Myometrial cell (primary cell): ENCODE measurements at places on chromosomes 5 and 9. TPM values are rescaled to one million over a fixed set of nuclear protein-coding genes. Genes with fewer than 3 reads are reported as not detected.

The STPG3 gene
- not detected in 2 replicates for total RNA-seq

The GARIN3 gene
- total RNA-seq = not detected in 2 replicates

The SLC36A2 gene
- total RNA-seq = not detected in 2 replicates

The CAVIN4 gene
- total RNA-seq = not detected in 2 replicates

The PCDH12 gene
- 0.18 and 0.29 TPM in 2 replicates for total RNA-seq

The SMU1 gene
- 16.4 and 20.9 TPM in 2 replicates for total RNA-seq

The TRIM7 gene
- 3.2 and 4.6 TPM in 2 replicates for total RNA-seq

The FBP2 gene
- 0.29 TPM in 1 of 2 replicates, not detected in the other for total RNA-seq

The HRCT1 gene
- total RNA-seq = 0.18 and 0.86 TPM in 2 replicates

The PAEP gene
- not detected in 2 replicates for total RNA-seq

The GHR gene
- total RNA-seq = 1.2 and 2.6 TPM in 2 replicates

The MAML1 gene
- 11.2 and 13.3 TPM in 2 replicates for total RNA-seq

The ELAVL2 gene
- under 0.01 TPM in 1 of 2 replicates, not detected in the other for total RNA-seq

The FREM1 gene
- under 0.01 TPM in 1 of 2 replicates, not detected in the other for total RNA-seq

The PCDHA1 gene
- not detected in 2 replicates for total RNA-seq

The SELENOP gene
- 62.8 and 69.8 TPM in 2 replicates for total RNA-seq

The ICE1 gene
- total RNA-seq = 14.1 and 16.0 TPM in 2 replicates

The LCN2 gene
- total RNA-seq = not detected in 2 replicates

The SLC6A3 gene
- not detected in 2 replicates for total RNA-seq

The CCDC187 gene
- not detected in 2 replicates for total RNA-seq

The OMD gene
- total RNA-seq = under 0.01 TPM in 1 of 2 replicates, not detected in the other

The GFPT2 gene
- total RNA-seq = 64.9 and 101 TPM in 2 replicates

The FBXL7 gene
- total RNA-seq = 6.3 and 7.3 TPM in 2 replicates

The SHISAL2B gene
- not detected in 2 replicates for total RNA-seq

The TMEM174 gene
- not detected in 2 replicates for total RNA-seq

The SLC45A2 gene
- not detected in 2 replicates for total RNA-seq

The ROR2 gene
- 24.1 and 25.4 TPM in 2 replicates for total RNA-seq

The TLR4 gene
- total RNA-seq = 23.9 and 27.5 TPM in 2 replicates

The NR4A3 gene
- not detected in 2 replicates for total RNA-seq

The TMEM252 gene
- total RNA-seq = not detected in 2 replicates

The IGFBPL1 gene
- not detected in 2 replicates for total RNA-seq

The ANKRD55 gene
- not detected in 2 replicates for total RNA-seq

The DMRT3 gene
- not detected in 2 replicates for total RNA-seq

The CCNO gene
- total RNA-seq = not detected in 2 replicates

The RASEF gene
- not detected in 2 replicates for total RNA-seq

The SPATA31D4 gene
- not detected in 2 replicates for total RNA-seq

The NOXA1 gene
- total RNA-seq = 0.18 TPM in 1 of 2 replicates, not detected in the other

The DROSHA gene
- total RNA-seq = 34.3 and 49.3 TPM in 2 replicates

The LHX3 gene
- total RNA-seq = not detected in 2 replicates

The SPARC gene
- 1,768 and 1,842 TPM in 2 replicates for total RNA-seq

The TENT4A gene
- 9.0 and 12.1 TPM in 2 replicates for total RNA-seq

The QRFP gene
- not detected in 2 replicates for total RNA-seq

The SARDH gene
- total RNA-seq = 5.3 and 5.5 TPM in 2 replicates

The FABP6 gene
- not detected in 2 replicates for total RNA-seq

The C9orf85 gene
- 10.8 and 11.8 TPM in 2 replicates for total RNA-seq

The BAAT gene
- not detected in 2 replicates for total RNA-seq

The CTNND2 gene
- not detected in 2 replicates for total RNA-seq

The CATSPER3 gene
- under 0.01 TPM in 1 of 2 replicates, not detected in the other for total RNA-seq

The IFNA8 gene
- total RNA-seq = not detected in 2 replicates

The NR2F1-AS1 gene
- 11.2 and 12.1 TPM in 2 replicates for total RNA-seq

The NEUROG1 gene
- not detected in 2 replicates for total RNA-seq

The NIPSNAP3A gene
- 43.2 and 48.6 TPM in 2 replicates for total RNA-seq

The TMEM38B gene
- 8.0 and 8.4 TPM in 2 replicates for total RNA-seq
